Chondrocyte (in vitro differentiated cells): ENCODE measurements at places on chromosomes 1 and 21. TPM values are rescaled to one million over a fixed set of nuclear protein-coding genes. Genes with fewer than 3 reads are reported as not detected.

- DNase-seq: no peak
These were observed 47.0 kb upstream of the KCNK1 start for GRCh38 chr1:233566886-233567285.

- no peak for DNase-seq
These were observed 78.5 kb downstream of the ITPKB start for GRCh38 chr1:226660410-226661182.

DNA sequence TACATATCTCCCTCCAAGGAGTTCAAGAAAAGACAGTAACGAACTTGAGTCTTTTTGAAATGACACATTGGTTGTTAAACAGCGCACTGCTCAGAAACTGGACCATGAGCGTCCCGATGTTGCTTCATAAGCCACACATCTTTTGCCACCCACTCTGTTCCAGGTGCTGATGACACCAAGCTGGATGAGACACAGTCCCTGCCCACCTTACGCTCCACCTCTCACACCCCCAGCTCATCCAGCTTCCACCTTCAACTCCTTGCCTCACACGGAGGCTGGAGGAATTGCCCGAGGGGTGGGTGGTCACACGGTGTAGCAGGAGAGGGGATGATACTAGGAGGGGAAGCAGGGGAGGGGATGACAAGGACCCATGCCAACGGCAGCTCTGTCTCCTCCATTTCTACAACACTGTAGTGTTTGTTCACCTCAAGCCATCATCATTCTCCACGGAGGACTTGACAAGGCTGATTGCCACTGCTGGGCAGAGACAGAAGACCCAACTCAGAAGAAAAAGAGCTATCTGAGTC is 148.5 kb upstream of the TNR start:
- DNase-seq: no peak

- DNase-seq: no peak
These were observed 18.4 kb upstream of the CD101 start for GRCh38 chr1:116983112-116983511.

GRCh38 chr1:236746785-236747184 is 48.3 kb upstream of the MTR start:
- DNase-seq: no peak

DNA sequence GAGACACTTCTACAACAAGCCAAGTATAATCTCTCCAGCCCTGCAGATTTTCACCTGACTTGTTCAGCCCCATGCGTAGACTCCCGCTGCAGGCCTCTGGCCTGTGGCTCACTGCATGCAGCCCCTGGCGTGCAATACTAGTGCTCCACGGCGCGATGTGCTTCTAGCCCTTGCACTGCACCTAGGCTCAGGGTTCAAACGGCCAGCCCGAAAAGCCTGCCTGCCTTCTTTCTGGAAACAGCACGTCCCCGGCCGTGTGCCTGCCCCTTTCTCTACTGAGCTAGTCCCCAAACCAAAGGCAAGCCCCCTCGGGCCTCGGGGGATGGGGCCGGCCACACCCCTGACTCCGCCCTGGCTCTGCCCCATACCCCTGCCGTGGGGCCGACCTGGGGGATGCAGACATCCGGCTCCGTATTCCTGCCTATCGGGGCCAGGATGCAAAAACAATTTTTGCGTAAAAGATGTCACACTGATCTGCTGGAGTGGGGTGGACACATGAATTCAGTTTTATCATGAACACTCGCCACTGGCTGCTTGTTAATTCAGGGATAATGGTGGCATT is 26.3 kb upstream of the TRAPPC10 start:
- peak; percentile 72 for DNase-seq

Gene SLC16A1
- 58.1 to 68.1 TPM (median 63.1 TPM) in 3 replicates for total RNA-seq
